ENCODE measurements at places on chromosomes 2 and 18.

- ATAC-seq: no peak
Observed at GRCh38 chr2:53829273-53829979, 30.3 kb downstream of the GPR75 start.

- ATAC-seq: no peak
Observed at GRCh38 chr18:64083916-64084315, 65.0 kb downstream of the LINC00305 start.

- no peak for ATAC-seq
Observed at GRCh38 chr2:79640001-79640400, 127.2 kb downstream of the CTNNA2 start.

- ATAC-seq: no peak
Observed at GRCh38 chr2:172048508-172049503, 36.5 kb upstream of the DLX1 start.

GRCh38 chr18:850960-851359, 38.9 kb upstream of the YES1 start:
- ATAC-seq: no peak

DNA sequence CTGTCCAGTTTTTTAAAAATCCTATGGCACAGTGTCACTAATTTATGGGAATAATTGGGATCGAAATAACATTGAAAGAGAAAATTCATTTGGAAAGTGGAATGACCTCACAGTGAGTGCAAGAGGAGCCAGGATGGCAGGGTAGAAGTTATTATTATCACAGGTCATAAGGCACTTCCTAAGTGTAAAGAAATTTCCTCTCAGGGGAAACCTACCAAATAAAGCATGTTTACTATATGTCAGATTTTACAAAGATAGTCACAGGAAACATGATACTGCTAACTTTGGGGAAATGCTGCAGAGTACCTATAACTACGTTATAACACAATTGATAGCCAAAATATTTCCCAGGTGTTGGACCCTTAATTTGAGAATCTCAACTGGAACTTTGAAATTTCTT, 226.3 kb upstream of the SMAD7 start:
- no peak for ATAC-seq

DNA sequence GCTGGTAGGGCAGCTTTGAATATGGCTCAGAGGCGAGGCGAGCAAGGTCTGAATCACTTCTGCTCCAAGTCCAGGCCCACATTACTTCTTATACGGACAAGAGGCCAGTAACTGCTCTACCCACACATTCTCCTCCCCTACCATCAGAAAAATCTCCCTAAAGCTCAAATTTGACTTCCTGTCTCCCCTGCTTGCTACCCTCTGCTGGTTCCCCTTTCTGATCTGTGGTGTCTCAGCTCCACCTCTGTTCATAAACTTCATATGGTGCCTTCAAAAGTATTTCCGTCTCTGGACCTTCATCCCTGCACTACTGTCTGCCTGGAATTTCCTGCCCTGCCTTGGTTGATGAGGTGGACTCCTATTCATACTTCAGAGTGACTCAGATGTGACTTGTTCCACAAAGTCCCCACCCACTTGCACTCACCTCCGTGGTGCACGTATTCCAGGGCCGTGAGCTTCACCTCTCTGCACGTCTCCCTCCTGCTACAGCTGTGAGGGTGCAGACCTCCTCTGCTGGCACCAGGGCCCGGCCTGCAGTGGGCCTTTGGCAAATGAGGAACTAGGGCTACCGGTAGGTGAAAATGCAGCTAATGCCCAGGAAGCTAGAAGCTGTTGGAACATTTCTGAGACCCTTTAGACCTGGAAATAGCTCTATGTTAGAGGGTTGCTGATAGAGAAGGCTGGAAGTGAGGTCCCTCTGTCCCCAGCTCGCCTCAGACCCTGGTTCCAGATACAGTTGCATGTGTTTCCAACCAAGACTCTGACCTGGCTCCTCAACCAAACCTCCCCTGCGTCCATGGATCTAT, 24.6 kb upstream of the KCMF1 start:
- ATAC-seq: peak; percentile 87

GRCh38 chr18:4357579-4357978, 97.5 kb downstream of the DLGAP1 start:
- no peak for ATAC-seq
